ENCODE measurements at places on chromosomes 2 and 18.

DNA sequence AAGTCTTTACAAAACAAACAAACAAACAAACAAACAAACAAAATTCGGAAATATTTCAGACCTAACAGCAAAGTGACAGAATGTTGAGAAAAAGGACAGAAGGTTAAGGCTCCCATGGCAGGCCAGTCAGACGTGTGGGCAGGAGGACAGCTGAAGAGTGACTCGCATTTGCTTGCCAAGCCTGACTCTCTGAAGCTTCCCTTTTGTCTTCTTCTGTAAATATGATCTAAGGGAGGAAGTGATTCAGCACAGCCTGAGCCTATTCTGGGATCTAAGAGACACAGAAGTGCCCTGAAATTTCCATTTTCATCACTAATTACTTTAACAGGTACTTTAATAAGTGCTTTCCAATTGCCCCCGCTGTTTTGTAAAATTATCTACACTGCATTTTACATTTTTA is 134.0 kb upstream of the LYPD1 start:
- no peak for DNase-seq

- no peak for DNase-seq
Observed at GRCh38 chr18:54777989-54778388, 50.3 kb upstream of the RAB27B start.

DNA sequence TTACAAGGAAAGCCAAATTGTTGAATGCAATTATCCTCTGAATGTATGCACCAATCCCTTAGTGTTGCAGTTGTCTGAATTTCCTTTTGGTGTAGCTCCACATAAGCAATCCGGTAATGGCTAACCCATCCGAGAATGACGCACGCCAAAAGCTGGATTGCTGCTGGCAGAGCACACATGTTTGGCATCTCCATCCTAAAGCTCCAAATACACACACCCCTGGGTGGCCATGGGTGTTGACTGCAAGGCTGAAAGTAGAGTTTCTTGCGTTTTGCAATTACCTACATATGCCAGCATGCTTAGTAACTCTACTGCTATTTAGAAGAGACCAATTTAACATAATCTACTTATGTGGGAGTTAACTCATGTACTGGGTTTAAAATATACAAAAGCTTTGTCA is 53.1 kb downstream of the KCTD1 start:
- no peak for DNase-seq

- DNase-seq = no peak
Observed at GRCh38 chr2:183740241-183740640, 616.0 kb downstream of the NUP35 start.

DNA sequence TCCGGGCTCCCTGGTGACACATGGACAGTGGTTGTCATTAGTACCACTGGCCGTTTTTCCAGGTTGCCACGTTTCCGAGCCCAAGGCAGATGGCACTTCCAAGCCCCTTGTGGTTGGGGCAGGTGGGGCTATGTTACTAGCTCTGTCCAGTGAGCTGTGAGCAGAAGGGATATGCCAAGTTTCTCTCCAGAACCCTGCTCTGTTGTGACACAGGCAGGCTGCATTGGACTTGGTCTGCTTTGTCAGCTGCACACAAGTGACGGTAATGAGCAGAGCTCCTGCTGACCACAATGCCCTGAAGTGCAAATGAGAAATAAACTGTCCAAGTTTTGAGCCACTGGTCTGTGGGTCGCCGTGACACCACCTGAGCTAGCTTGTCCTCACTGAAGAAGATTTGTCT is 118.8 kb downstream of the GYPC start:
- no peak for DNase-seq

DNA sequence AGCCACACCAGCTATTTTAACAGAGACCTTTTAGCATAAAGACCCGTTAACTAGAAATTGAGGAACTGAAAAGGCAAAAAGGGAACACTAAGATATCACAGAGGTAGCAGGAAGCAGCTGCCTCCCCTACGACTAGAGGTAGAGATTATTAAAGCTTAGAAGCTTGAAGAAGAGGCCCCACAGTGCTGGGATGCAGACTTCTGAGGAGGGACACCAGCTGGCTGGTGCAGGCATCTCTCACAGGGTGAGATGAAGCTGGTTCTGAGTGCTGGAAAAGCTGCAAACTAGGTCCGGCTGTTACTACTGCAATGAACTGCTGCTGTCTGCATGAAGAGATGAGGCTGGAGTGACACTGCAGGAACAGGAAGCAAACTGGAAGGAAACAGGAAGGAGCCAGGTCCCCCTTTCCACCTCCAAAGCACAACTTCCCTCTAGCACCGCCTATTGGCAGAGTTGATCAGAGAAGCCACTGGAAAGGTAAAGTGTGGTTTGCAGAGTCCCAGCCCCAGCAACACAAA is 61.2 kb upstream of the MRPS9 start:
- no peak for DNase-seq

GRCh38 chr2:70904371-70905216 is 31.1 kb upstream of the ATP6V1B1 start:
- no peak for DNase-seq

DNA sequence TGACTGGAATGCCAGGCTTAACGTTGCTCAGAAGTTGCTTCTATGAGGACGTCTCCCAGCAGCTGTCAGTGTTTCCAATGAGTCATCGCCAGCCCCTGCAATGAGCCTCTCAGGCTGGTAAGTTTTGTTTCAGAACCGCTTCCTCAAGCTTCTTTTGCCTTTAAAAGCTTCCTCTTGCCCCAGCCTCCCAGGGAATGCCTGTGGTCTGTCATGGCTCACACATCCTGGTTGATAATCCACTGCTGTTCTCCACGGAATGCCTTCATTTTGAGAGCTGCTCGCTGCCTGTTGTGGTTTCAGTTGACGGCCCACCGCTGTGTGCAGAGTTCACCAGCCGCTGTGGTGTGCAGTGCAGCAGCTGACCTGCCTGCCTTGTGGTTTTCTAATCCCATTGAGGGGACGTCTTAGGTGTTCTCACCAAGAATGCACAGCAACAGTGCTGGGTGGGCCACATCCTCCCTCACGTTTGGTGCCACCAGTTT is 96.4 kb downstream of the RTP5 start:
- DNase-seq = peak; percentile 75

GRCh38 chr2:26916128-26916692 is 54.2 kb upstream of the MAPRE3 start:
- DNase-seq = no peak

DNA sequence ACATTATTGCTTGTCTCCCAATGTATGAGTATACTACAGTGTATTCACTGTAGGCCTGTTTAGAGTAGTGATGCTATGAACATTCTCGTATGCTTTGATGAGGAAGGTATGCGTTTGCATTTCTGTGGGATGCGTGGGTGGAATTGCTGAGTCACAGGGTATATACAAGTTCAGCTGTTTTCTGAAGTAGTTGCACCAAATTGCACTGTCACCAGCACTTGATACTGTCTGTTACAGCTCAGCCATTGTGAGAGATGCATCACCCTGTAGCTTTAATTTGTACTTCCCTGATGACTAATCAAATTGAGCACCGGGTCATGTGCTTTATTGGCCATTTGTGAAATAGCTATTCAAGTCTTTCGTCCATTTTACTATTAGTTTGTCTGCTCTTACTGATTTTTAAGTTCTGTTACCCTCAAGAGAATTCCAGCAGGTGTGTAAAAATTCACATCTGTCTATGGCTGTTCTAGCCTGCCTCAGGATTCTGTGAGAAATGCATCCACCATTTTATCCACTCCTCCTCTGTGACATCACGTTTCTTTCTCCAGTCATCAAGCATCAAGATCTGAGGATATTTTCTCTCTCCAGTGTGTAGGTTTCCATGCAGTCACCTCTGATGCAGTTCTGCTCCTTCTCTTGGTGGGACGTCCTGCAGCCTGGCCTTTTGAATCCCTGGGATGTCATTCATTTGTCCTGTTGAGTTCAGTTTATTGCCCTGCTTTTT is 72.5 kb downstream of the DGKD start:
- peak; percentile 65 for DNase-seq

DNA sequence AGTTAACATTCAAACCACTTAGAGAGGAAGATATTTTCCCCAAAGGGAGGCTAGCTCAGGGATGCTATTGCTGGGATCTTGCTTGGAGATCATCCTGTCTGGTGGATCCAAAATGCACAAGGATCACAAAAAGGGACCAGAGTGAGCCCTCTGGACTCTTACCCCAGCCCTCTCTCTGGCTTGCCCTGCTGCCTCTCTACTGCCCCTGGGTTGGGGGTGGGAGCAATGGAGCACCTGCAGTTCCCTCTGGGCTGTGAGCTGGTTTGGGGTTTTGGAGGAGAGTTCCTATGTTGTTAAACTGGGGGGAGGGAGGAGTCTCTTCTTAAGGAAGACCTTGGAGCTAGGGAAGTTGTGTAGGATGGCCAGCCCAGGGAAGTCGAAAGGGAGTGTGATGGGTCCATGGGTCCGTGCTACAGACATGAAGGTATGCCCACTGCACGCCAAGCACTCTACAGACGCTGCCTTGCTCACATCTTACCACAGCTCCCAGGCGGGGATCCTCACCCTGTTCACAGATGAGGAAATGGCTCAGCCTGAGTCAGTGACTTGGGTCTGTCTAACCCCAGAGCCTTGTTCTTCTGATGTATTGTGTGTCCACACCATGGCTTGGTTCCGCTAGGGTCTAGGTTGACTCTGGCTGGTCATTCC is 3.8 kb downstream of the LBH start:
- peak; percentile 65 for DNase-seq

DNA sequence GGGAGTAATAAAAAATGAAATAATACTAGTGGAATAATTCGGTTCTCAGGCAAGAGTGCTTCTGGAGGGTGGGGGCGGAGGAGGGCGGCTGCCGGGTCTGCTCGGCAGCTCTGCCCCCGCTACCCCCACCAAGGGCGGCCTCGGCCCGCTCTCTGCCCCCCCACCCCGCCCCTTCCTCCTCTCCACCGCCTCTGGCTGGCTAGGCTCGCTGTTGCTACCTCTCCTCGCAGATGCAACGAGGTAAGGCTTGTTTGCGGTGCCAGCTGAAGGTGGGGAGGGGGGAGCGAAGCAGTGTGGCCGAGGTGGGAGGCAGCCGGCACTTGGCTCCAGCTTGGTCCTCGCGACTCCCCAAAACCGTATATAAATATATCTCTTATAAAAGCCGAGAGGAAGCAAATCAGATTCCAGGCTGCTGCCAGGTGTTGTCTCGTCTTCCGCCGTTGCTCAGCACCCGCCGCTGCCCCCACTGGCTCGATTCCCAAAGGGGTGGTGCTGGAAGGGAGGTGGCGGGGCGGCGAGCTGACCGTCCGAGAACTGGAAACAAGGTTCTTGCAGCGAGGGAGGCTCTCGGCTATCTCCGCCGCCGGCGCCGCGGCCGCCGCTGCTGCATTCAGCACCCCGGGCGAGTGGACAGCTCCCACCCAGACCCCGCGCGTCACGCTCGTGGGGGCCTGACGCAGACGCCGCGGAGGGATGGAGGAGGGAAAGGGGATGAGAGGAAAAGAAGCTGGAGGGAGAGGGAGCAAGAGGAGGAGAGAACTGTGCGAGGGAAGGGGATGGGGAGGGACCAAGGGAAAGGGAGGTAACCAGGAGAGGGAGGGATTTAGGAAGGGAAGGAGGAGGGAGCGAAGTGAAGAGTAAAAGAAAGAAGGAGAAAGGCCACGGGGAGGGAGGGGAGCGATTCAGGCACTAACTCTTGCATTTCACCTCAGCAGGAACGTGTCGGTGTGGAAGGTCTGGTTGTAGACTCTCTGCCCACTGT is at the start of gene MARCHF4:
TSS of gene MARCHF4 (minus strand) at position 763 of the 982 bp plus-strand sequence. CDS start 2,223 bp downstream, outside the sequence.
- DNase-seq = no peak

- DNase-seq = no peak
Observed at GRCh38 chr18:46034230-46034629, 37.8 kb downstream of the PSTPIP2 start.

DNA sequence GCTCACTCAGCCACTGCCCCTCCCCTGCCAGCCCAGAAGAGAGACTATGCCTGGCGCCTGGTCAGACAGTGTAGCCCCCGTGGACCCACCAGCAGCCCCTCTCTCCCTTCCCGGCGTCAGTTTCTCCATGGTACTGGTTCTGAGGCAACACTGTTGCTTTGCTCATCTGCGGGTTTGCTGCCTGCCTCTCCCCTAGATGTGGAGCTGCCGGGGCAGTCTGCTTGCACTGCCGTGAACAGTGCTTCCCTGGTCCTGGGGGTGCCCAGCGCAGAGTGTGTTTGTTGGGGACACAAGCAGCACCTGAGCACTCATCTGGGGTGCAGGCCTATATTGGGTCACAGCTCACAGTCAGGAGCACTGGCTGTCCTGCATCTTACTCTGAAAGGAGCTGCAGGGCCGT is 309.9 kb downstream of the NDUFA10 start:
- DNase-seq = no peak

DNA sequence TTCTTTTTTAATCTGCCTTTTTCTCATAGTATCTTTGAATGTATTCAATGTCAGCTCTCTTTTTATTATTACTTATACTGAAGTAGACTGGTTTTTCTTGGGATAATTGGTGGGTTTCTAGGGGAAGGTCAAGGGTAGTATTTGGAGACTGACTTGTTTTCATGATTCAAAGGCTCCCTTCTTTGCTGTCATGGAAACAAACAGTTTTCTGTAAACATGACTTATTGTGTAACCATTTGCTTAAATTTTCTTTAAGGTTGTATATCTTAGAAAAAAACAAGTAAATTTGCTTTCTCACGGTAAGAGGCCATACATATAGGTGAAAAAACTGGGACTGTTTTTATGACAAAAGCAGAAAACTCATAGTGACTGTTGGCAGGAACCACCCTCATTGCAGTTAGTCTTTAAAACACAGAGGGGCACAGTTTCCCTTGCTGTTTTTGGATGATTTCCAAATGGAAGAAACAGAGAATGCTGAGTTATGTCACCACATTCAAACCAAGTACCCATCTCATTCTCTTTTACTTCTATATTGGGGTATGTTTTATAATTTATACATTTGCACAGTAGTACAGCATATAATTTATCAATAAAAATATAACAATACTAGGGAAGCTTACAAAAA is 5.8 kb upstream of the RDH14 start:
- no peak for DNase-seq

DNA sequence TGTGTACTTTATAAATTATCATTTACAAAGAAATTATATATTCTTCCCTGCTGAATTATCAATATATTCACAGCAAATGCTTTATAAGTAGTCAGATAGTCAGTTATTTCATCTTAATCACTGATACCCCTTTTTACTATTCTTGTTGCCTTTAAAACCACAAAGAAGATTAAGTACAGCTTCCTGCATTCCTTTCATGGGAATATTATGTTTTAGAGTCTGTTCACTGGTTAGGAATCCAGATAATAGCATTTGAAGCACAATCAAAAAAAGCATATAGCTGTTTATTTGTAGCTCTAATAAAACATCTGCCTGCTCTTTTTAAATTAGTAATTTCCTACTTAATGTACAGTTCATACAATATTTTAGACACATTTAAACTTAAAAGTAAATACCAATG is 508.9 kb downstream of the FBXO15 start:
- no peak for DNase-seq

GRCh38 chr2:60551240-60552077 is 2.0 kb downstream of the BCL11A start:
- DNase-seq = no peak
